NCI-H1048 (cell line): ENCODE measurements at places on chromosomes 5 and 9.
A peak's percentile ranks its signal among the peaks of the same experiment; 100 is the strongest.

GRCh38 chr9:136526625-136527066, 19.2 kb downstream of the NOTCH1 start:
- no peak for DNase-seq

- DNase-seq: no peak
Measured at GRCh38 chr5:172111852-172112225, 76.2 kb downstream of the STK10 start.

- no peak for DNase-seq
Measured at GRCh38 chr9:132135456-132135855, 26.4 kb upstream of the NTNG2 start.

DNA sequence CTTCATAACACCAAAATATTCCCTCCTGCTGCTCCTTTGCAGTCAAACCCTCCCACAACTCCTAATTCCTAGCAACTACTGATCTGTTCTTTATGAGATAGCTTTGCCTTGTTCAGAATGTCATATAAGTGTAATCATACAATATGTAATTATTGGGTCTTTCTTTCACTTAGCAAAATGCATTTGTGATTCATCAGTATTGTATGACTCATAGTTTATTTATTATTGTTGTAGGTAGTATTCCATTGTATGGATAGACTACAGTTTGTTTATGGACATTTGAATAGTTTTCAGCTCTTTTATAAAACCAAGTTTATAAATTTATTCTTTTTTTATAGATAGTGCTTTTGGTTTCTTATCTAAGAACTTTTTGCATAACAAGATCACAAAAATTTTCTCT, 468.2 kb upstream of the KIF2A start:
- no peak for DNase-seq

DNA sequence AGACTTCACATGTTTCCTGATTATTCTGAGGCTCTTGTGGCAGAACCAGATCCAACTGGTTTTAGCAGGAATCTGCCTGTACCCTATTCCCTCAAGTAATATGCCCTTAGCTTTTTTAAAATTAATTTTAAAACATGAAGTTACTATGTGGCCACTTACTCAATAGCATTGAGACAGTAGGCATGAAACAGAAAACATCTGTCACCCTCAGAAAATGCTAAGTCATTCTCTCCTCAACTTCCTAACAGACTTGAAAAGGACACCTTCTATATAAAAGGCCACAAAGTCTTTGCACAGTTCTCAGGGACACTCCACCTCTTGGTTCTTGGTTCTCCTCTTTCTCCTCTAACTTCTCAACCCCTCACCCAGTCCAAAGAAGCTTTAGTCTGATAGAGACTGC, 277.8 kb downstream of the RAB3C start:
- no peak for DNase-seq

DNA sequence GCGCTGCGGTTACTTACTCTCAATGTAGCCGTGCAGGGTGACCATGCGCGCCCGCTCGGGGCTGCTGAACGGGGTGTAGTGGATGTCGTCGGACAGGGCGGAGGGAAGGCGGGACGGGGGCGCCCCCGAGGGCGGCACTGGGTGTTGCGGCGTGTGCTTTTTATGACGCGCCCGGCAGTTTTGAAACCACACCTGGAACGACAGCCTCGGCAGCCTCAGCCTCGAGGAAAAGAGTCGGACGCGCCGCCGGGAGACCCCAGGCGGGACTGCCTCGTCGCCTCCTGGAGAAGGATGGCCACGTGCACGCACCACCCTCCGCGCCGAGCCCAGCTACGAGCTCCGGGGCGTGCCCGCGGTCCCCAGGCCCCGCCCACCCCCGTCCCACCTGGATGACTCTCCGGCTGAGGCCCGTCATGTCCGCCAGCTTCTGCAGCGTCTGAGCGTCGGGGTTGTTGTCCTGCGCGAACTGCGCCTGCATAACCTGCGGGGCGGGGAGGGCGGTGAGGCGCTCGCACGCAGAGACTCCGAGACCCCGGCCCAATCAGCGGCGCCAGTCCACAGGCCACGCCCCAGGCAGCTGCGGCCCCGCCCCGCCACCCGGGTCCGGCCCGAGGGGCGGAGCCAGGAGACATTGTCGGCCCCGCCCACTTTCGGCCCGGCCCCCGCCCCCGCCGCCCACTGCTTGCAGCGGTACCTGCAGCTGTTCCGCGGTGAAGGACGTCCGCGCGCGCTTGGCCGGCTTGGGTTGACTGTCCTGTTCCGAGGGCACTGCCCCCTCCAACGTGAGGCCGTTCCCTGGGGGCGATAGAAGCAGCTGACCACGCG, 15.0 kb downstream of the LHX6 start:
- peak; percentile 88 for DNase-seq

GRCh38 chr5:54616031-54616430, 98.5 kb downstream of the SNX18 start:
- DNase-seq: no peak

DNA sequence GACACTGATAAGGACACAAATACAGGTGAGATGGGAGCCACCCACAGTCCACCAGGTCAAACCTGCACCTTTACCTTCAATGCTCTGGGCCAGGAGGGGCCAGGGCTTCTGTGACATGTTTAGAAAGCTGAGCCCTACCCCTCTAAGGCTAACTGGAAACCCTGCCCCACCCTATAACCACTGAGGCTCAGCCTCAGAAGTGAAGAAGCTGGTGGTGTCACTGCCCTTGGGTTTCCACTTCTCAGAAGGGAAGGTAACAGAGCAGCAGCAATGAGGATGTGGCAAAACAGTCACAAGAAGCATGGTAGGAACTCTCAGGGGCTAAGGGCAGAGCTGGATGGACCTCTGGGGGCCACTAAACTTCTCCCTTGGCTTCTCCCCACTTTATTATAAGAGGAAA, 6.0 kb downstream of the PDGFRB start:
- no peak for DNase-seq

DNA sequence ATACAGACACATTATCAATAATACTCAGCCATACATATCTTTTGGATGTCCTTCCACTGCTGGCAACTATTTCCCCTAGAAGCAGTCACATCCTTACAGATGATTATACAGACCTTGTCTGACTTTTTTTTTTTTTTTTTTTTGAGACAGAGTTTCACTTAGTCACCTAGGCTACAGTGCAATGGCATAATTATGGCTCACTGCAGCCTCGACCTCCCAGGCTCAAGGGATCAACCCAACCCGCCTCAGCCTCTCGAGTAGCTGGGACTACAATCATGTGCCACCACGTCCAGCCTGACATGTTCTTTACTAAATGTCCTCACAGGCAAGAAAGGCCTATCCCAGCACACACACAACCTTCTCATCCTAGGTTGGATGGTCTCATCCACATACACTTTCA, 24.0 kb downstream of the NR6A1 start:
- DNase-seq: no peak

DNA sequence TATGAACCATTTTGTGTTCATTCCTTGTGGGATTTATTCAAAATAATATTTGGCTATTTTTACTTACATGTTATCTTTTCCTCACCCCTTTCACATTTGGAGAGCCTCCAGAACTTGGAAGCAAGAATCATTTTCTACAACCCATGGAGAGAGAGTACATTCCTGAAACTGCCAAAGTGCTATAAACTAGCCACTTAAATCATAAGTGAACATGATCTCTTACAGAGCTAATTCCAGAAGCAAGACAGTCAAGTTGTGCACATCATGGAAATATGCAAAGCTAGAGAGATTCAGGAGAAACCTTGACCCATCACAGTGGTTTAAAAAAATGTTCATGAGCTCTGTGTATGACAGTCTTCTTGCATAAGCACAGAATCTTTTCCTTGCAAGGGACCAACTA, 883.6 kb upstream of the C9orf72 start:
- DNase-seq: no peak

- DNase-seq: no peak
Measured at GRCh38 chr5:83988293-83988685, 267.6 kb upstream of the HAPLN1 start.

- DNase-seq: no peak
Measured at GRCh38 chr5:108925073-108925472, 177.4 kb downstream of the FER start.

GRCh38 chr9:109861499-109861898, 81.5 kb downstream of the PALM2AKAP2 start:
- DNase-seq: no peak

DNA sequence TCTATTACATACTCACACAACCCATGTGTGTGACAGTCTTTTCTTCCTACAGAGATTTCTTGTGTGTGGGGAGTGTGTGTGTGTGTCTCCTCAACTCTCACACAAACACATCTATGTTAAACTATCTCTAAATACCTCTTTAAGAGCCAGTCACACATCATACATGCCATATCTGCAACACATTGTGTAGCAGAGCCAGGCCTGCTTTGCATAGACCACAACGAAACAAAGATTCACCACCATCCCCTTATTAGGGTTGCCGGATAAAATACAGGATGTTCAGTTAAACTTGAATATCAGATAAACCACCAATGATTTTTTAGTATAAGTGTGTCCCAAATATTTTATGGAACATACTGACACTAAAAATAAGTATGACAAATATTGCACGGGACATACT, 2.3 kb downstream of the FAM170A start:
- DNase-seq: no peak

DNA sequence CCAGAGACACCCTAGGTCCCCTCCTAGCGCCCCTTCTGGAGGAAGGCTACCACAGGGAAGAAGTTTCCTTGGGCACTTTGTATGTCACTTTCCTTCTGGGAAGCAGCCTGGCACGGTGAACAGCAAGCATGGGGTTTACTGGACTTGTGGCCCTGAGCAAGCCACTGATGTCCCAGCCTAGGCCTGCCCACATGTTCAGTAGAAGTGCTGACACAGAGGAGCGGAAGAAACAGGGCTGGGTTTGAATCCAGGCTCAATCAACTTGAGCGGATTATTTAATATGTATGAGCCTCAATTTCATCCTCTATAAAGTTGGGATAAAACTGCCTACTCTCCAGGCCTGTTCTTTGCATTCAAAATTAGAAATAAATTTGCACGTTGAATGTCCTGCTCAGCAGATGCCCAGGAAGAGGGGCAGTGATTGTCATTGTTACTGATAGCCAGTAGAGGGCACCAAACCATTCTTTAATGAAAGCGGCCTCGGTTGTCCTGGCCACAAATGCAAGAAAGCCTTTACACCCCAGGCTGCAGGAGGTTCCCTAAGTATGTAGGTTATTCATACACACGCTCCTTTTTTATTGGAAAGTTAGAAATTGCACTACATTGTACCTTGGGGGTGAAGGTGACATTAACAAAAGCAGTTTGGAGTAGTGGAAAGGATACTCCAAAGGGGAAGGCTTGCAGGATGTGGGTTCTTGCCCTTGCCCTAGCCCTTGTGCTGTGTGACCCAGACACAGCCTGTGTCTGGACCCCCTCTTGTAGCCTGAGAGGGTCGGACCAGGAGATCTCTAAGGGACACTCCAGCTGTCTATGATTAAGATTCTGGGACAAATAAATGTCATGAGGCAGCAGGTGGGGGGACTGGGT, 13.4 kb upstream of the XPA start:
- DNase-seq: peak; percentile 8

GRCh38 chr5:15383469-15383868, 116.5 kb upstream of the FBXL7 start:
- no peak for DNase-seq

GRCh38 chr9:4084435-4084818, 215.4 kb downstream of the GLIS3 start:
- DNase-seq: no peak

- no peak for DNase-seq
Measured at GRCh38 chr5:89243611-89244010, 360.6 kb upstream of the MEF2C start.

DNA sequence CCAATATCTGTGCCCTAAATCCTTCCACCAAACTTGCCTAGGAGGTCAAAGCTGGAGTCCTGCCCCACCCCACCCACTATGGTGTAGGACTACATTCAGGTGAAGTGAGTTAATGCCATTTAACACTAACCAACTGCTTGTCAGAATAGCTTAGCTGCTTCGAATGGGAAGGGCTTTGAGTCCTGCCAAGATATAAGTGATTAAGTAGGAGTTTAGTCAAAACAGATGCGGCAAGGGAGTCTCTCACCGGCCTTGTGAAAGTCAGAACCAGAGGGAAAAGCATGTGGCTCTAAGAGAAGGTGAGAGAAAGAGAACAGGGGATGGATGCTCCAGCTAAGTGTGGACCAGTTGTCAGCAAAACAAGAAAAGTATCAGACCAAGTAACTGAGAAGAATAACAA, 132.6 kb downstream of the SPOCK1 start:
- no peak for DNase-seq

DNA sequence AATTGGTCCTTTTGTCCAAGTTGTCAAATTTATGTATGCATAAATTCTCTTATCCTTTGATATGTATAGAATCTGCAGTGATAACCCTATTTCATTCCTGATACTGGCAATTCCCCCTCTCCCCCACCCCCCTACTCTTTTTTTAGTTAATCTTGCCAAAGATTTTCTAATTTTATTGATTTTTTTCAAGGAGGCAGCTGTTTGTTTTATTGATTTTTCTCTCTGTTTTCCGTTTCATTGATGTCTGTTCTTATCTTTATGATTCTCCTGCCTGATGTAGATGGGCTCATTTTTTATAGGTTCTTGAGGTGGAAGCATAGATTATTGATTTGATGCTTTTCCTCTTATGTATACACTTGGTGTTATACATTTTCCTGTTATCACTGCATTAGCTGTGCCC, 34.4 kb downstream of the SMC5 start:
- DNase-seq: no peak

DNA sequence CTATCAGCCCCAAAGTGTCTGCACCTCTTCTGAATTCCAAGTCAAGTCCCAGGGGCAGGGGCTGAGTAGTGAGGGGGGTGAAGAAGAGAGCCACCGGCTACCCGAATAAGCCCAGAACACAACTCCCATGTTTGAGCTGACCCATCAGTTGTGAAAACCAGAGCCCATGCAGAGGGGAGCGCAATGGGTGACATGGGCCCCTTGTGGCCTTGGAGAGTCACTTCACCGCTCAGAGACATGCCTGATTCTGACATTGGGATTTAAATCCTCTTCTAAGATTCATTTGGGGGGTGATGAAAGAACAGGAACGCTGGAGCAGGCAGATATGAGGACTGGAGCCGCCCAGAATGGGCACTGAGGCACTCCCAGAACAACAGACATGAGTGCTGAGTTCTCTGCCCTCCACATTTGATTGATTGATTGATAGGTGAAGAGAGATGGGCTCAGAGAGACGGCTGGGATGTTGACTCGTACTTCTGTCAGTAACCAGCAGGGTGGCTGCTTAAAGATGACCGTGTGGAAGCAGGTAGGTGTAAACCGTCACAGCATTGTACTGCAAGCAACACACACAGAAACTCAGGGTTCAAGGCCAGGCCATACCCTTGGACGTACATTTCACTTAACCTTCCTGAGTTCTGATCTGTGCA, 74.3 kb downstream of the GPR21 start:
- no peak for DNase-seq
